NCI-H526 (cell line): ENCODE measurements at places on chromosomes 1 and 21.
A peak's percentile ranks its signal among the peaks of the same experiment; 100 is the strongest.

- peak; percentile 11 for DNase-seq
Measured at GRCh38 chr1:167669209-167670124, 39.4 kb downstream of the RCSD1 start.

DNA sequence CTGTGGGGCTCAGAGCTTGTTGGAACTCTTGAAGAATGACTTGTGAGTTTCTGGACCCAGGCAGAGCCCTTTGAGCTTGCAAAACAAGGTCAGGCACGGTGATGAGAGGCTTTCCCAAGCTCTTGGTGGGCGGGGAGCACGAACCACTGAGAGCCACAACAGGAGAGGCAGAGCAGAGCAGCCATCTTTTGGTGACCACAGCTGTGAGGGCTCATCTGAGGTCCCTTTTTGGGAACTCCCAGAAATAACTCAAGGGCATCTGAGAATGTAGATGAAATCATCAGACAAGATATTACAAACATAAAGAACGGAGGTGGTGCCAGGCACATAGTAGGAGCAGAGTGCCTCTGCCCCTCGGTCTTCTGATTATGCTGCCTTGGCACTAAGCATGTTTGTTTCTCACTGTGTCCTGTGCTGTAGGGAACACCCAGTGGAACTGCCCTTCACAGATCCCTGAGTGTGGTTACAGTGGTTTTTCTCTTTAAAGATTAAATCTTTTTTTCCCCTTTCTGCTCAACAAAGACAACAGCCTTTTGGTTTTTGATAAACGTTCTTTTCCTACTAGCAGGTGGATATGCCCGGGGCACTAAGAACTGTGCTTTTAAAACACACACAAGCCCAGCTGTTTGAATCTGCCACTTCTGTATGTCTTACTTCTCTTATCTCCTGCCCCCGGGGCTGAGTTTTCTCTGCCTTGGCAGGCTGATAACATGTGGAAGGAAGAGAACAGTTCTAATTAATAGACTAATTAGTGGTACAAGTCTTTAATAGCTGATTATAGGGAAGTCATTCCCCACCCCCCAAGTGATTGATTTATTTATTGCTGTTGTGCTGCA lies 37.7 kb downstream of the CD34 start:
- no peak for DNase-seq

- no peak for DNase-seq
Measured at GRCh38 chr1:224747578-224747977, 131.5 kb downstream of the CNIH3 start.

DNA sequence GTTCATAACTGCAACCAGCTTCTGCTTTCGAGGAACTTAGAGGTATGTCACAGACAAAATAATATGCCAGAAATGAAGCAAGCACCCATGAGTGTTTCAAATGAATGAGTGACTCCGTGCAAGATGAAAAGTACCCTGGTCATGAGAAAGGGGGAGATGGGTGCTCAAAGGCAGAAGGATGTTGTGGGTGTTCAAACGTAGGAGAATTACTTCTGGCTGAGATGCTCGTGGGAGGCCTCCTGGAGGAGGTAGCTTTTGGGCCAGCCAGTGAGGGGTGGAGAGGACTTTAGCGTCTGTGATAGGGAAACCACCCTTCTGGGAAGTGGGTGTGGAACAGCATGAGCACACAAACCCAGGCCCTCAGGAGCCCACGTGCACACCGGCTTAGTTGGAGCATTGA lies 113.8 kb downstream of the SYF2 start:
- DNase-seq: no peak

DNA sequence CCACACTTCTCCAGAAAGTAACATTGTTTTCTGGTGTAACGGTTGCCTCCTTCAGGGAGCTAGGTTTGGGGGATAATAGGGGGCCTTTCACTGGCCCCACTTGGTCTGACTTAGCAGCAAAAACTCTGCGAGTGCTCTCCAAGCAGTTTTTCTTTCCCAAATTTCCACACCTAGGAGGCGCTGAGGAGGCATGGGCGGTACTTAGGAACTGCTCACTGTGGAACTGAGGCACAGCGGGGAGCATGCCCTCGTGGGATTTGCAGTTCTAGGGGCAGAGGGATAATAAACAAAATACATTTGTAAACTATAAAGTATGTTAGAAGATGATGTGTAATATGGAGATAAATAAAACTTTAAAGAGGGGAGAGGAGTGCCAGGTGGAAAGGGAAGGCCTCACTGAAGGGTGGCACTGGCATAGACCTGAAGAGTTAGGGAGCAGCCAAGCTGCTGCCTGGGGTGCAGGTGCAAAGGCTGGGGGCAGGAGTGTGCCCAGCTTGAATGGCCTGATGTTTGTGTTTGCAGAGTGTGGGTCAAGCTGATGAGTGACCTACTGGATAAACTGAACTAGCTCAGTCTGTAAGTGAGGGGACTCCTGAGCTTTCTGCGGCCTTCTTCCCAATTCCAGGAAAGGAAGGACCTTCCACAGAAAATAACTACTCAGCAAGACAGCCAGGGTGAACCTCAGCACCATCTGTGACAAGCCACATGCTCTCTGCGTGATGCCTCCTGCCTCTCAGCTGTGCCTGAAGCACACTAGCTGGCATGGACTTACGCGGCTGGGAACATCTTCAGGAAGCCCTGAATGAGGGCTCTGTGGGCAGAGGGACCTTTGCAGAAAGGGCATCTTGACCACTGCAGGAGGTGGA lies 1.9 kb downstream of the EPHX1 start:
- DNase-seq: no peak

- no peak for DNase-seq
Measured at GRCh38 chr1:168421399-168422004, 122.3 kb downstream of the XCL2 start.

GRCh38 chr1:24636661-24637357 lies 6.3 kb upstream of the SRRM1 start:
- DNase-seq: no peak

GRCh38 chr1:227753999-227754711 lies 18.9 kb downstream of the SNAP47 start:
- no peak for DNase-seq

GRCh38 chr1:74586253-74586897 lies 74.0 kb upstream of the LRRC53 start:
- no peak for DNase-seq

DNA sequence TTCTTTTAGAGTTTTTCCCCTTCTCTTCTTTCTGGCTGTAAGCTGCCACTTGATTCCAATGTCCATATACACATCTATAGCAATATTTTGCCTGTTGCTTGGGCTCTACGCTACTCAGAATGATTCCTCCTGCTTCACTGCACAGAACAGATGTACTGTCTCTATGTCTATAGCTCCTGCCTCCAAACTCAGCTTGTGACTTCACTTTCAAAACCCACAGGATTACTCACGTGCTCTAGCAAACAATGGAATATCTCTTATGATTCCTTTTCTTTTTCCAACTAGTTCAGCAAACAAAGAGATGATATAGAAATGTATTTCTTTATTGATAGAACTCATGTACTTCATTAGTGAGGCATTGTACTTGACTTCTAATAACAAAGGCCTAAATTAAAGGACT lies 80.5 kb upstream of the SOX13 start:
- no peak for DNase-seq

DNA sequence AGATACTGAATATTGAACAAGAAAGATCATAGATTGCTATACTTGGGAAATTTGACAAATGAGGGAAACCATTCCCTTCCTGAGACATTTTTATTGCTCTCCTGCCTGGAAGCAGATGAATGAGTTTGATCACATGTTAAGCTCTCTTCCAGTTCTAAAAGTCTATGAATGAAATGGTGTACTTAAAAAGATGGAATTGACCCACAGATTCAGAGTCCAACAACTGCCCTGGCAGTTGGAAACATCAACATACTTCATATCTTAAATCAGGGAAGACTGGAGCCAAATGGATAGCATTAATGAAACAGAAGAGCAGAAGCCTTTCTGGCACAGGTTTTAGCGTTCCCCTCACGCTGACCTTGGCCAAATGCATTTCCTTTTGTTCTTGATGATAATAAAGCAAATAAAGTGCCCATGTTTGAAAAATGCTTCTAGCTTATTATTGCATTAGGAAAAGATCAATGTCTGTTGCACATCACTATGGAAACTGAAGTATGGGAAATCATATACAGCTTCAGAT lies 142.6 kb downstream of the ESRRG start:
- DNase-seq: no peak

GRCh38 chr1:226691247-226691646 lies 47.8 kb downstream of the ITPKB start:
- no peak for DNase-seq

- DNase-seq: no peak
Measured at GRCh38 chr1:229594227-229595008, 31.5 kb downstream of the TAF5L start.

- no peak for DNase-seq
Measured at GRCh38 chr1:6495540-6496364, 4.3 kb upstream of the PLEKHG5 start.

DNA sequence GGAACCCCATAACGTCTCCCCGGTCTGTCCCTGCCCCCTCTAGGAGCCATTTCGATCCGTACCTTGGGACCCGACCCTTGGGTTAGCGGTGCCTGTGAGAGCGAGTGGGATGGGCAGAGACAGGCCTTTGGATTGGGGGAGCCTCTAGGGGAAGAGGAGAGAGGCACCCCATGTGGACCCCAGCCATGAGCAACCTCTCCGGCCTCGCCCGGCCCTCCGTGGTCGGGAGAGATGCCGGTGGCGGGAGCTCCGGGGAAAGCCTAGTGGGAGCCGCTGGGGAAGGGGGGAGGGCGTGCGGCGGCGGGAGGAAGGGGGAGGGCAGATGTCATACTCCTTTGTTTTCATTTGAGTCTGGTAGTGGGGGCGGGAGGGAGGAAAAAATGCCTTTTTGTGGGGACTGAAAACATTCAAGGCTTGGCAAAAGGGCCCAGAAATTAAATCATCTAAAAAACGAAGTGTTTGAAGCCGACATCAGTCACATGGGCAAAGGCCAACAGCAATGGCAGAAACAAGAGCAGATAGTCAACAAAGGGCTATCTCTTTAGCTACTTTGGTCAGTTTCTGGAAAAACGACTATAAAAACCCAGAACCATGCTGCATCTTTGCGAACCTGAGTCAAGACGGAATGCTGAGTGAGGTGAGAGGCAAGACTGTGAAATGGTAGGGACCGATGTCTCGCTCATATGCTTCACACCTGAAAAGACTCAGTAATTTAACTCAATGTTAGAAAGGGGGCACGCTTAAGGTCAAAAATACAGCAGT lies 758 bp downstream of the PTBP2 start:
- DNase-seq: peak; percentile 38

- no peak for DNase-seq
Measured at GRCh38 chr1:219227360-219228057, 53.8 kb downstream of the LYPLAL1 start.

DNA sequence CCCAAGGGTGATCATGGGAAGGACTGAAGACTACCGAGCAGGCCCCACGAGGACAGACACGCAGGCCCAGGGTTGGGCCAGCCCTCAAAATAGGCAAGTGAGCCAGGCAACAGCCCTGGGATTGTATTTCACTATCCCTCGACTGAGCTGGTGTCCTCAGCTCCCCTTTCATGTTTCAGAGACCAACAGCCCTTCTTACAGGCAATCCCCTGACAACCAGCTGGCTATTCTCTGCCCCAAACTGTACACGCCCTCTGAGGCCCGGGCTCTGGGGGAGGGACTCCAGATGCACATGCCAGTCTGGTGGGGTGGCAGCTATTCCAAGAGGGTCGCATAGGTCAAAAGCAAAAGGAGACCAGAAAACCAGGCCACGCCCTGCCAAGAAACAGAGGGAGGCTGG lies 243.0 kb downstream of the TOMM20 start:
- DNase-seq: no peak

DNA sequence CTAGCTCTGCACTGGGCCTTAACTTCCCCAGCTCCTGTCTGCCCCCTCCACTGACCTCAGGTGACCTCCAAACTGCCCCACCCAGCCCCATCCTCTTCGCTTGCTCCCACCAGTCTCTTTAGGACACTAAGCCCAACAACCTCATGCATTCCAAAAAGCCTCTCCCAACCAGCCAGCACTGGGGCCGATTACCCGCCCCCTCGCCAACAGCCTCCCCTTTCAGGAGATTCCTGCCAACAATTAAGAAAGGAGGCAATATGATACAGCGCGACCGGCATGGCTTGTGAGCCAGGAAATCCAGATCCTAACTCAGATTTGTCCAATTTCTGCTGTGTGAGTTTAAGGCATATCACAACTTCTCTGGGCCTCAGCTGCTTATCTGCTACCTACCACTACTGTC lies 14.7 kb downstream of the KANK4 start:
- DNase-seq: no peak

- DNase-seq: no peak
Measured at GRCh38 chr1:225835856-225836255, 25.9 kb downstream of the EPHX1 start.

- no peak for DNase-seq
Measured at GRCh38 chr1:43309405-43310025, 8.7 kb downstream of the TIE1 start.

- DNase-seq: no peak
Measured at GRCh38 chr1:15075175-15075574, 78.4 kb upstream of the TMEM51 start.

- no peak for DNase-seq
Measured at GRCh38 chr1:201261771-201262547, 21.3 kb upstream of the PKP1 start.

DNA sequence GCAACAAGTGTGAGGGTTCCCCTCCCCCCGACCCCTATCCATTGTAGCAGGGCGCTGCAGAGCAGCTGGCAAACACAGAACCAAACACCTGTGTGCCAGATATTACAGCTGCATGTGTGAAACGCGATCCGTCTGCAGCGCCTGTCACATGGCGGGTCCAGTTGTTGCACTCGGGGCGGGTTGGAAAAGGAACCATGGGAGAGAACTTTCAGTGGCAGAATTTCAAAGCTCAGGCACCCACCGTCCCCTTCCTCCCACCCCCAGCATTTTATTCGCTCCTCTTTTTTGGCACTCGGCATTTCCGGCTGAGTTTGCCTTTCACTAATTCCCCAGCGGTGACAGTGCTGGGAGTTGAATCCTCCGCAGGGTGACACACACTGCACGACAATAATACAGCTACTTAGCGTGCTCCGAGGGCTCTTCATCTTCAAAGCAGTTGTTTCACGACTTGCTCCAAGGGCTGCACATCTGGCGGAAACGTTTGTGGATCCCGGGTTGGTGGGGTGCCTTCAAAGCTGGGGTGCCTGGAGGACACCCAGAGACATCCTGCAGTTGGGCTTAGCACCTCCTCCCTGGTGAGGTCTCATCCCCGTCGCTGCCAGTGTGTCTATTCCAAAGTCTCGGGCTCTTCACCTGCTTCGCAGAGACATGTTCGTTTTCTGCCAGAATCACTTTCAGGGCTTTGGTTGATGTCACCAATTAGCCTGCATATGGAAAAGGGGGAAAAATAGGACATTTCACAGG lies 180.7 kb downstream of the ZBTB18 start:
- DNase-seq: no peak

- no peak for DNase-seq
Measured at GRCh38 chr1:223041481-223041880, 101.6 kb downstream of the TLR5 start.

- DNase-seq: no peak
Measured at GRCh38 chr21:41470054-41470453, 37.9 kb downstream of the TMPRSS2 start.

- DNase-seq: no peak
Measured at GRCh38 chr1:12088607-12089006, 25.5 kb downstream of the TNFRSF8 start.

DNA sequence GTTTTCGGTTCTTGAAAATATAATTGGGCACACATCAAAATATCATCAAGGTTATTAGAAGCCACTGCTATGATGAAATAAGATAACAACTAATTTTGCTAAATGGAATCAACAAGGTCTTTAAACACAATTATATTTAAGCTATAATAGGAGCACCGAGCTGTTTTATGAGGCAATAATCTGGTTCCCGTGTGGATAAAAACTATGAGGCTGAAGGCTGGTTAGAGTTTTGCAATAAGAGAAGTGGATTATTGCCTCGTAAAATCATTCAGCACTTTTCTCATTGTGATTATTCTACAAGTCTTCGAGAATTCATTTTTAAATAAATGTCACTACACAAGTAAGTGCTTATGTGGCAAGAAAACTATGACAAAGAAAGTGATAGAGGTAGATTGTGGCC lies 975.7 kb upstream of the ADGRL2 start:
- no peak for DNase-seq
